ENCODE measurements at places on chromosomes 7 and 10. TPM values are rescaled to one million over a fixed set of nuclear protein-coding genes. Genes with fewer than 3 reads are reported as not detected.

The FLNC gene
- total RNA-seq = 0.67 TPM

DNA sequence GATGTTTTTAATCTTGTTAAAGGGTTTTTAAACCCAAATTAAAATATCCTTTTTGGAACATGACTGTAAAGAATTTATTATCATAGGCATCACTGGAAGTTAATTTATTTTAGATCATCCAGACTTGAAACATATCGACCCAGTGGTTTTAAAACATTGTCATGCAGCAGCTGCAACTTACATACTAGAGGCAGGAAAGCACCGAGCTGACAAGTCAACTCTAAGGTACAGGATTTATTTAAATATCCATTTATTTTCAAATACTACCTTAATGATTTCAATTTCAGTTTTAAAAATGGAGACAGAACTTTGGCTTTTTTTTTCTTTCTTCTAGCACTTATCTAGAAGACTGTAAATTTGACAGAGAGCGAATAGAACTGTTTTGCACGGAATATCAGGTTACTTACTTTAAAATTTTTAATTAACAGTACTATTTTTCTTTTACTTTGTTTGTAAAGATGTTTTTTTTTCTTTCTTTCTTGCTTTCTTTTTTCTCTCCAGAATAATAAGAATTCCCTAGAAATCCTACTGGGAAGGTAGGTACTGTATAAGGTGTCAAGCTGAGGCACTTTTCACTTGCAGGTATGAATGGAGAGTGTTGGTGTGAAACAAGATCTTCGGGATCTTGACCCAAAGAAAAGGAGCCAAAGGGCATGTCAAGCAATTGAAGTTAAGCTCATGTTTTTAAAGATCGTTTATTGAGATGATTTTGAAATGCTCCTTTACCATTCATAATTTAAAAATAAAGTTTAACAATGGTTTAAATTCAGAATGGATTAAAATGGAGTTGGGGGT is 1.8 kb downstream of the COMMD3 start:
- H3K4me1 ChIP-seq = no peaks in the 10 kb centered on the region
- H3K27me3 ChIP-seq = no peaks in the 10 kb centered on the region
- H3K36me3 ChIP-seq = no peaks in the 10 kb centered on the region
- no peak overlapping the region for H3K4me3 ChIP-seq
- DNase-seq = no peak

DNA sequence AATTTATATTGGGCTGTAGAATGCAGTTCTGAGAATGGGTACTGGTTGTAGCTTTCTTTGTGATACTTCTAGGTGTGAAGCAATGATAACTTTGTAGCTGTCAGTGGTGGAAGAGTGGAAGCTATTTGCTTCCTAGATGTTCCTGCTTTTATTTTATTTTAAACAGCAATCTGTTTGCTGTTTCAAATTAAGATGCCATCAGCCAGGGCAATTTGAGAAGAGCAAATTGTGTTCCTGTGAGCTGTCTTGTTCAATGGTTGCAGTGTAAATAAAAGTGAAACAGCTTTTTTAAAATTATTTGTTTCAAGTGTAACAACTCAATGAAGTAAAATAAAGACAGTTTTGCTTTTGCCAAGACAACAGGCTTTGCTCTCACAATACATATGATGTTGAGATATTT is 150.8 kb upstream of the TMEM229A start:
- no peaks in the 10 kb centered on the region for H3K4me1 ChIP-seq
- no peak overlapping the region for H3K4me3 ChIP-seq
- no peaks in the 10 kb centered on the region for H3K36me3 ChIP-seq
- H3K27ac ChIP-seq = no peak overlapping the region

GRCh38 chr10:75935650-75936400 is 504.4 kb downstream of the LRMDA start:
- no peaks in the 10 kb centered on the region for H3K27me3 ChIP-seq
- no peak for DNase-seq
- no peaks in the 10 kb centered on the region for H3K4me1 ChIP-seq
- H3K27ac ChIP-seq = no peak overlapping the region
- no peak overlapping the region for H3K4me3 ChIP-seq

DNA sequence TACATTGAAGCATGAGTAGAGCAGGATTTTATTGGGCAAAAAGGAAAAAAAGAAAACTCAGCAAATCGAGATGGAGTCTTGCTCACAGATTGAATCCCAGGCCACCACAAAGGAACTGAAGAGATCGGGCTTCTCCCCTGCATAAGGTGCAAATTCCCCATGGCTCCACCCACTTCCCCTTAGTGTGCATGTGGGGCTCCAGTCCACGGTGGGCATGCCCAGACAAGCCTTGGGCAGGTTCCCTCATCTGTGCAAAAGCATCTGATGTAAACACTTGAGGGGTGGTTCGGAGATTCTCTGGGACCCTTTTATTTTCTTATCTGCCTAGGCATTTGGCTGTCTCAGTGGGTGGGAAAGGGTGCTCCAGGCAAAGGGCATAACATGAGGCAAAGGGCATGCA is 150.7 kb downstream of the CFTR start:
- H3K4me1 ChIP-seq = no peaks in the 10 kb centered on the region
- H3K27ac ChIP-seq = no peak overlapping the region
- H3K4me3 ChIP-seq = no peak overlapping the region
- no peaks in the 10 kb centered on the region for H3K27me3 ChIP-seq

GRCh38 chr10:70070834-70071233 is 18.2 kb downstream of the MACROH2A2 start:
- H3K27me3 ChIP-seq = no peaks in the 10 kb centered on the region
- no peak overlapping the region for H3K27ac ChIP-seq
- no peaks in the 10 kb centered on the region for H3K36me3 ChIP-seq
- H3K4me3 ChIP-seq = no peak overlapping the region

- DNase-seq = no peak
- no peaks in the 10 kb centered on the region for H3K36me3 ChIP-seq
- H3K27ac ChIP-seq = no peak overlapping the region
Observed at GRCh38 chr10:1348773-1349050, 292.5 kb downstream of the WDR37 start.

The LRRN3 gene
- 0.24 TPM for total RNA-seq
